ENCODE measurements at places on chromosomes 1 and 21. TPM values are rescaled to one million over a fixed set of nuclear protein-coding genes. Genes with fewer than 3 reads are reported as not detected.
A peak's percentile ranks its signal among the peaks of the same experiment; 100 is the strongest.

Gene TSACC
- total RNA-seq = 0.25 TPM

Gene ZNF593OS
- not detected for total RNA-seq

Gene FCRL2
- total RNA-seq = not detected

GRCh38 chr21:42028766-42029425 lies 18.7 kb upstream of the ZBTB21 start:
- DNase-seq = no peak

DNA sequence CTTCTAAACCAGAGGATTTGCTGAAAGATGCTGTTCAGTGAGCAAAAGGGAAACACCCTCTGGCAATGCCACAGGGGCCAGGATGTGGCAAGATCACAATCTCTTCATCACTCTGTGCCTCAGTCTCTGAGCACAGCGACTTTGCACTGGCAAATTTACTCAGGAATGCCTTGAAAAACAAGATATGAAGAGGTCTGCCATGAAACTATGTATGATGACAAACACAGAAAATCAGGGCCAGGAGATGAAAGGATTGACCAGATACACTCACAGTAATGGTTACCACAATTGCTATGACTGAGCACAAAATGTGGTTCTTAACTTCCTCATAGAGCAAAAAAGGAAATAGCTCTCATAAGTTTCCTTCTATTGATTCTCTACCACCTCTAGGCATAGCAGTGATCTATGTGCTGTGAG lies 5.8 kb downstream of the TTC13 start:
- no peak for DNase-seq

GRCh38 chr1:81420760-81421159 lies 380.0 kb upstream of the ADGRL2 start:
- no peak for DNase-seq

DNA sequence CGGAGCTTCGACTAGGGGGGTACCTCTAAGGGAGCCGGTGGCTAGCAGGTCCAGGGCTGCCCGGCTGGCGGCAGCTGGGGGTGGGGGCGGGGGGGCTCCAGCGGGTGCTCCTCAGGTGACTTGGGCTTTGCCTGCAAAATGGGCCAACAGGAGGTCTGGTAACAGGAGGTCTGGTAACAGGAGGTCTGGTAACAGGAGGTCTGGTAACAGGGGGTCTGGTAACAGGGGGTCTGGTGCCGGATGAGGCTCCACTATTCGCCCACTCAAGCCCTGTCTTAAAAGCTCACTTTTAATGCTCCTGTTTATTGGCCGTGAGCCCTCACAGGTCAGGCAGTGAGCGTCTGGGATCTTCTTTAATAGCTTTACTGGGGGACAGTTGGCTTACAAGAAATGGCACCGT lies 40.4 kb upstream of the ACTRT2 start:
- DNase-seq = no peak

DNA sequence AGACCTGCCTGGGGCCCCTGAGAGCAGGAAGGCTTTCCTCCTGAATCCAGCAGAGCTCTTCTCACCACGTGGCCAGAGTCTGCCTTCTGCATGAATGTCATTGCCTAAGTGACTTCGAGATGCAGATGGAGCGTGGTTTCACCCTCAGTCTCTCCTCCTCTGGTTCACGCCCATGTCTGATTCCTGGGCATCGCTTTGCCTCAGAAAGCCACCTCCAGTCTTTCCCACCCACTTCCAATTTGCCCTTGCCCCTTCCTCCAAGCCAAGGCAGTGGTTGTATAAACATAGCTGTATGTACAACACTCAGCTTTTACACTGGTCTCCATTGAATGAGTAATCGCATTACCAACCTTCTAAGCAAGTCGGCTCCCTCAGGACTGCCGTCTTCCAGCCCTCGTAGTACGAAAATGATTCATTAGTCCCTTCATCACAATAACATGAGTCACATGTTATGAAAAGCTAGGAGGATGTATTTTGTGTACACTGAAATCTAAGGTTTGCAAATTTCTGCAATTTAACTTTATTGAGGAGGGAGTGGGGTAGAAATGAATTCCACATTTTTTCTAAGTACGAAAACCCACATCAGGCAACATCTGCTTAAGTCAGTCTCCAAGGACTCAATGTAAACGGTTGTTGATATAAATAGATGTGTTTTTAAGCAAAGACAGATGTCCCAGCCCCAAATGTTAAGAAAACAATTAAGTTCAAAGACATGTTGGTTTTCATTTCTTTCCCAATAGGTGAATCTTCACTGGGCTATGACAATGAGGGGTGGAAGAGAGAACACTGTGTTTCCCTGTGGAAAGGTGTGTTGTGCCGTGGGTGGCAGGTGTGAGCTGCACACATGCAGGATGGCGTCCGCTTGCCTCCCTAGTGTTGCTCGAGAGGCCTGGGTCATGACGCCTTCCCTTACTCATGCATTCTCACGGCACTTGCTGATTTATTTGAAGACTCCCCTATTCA lies 32.3 kb upstream of the ETS2 start:
- DNase-seq = peak; percentile 80

DNA sequence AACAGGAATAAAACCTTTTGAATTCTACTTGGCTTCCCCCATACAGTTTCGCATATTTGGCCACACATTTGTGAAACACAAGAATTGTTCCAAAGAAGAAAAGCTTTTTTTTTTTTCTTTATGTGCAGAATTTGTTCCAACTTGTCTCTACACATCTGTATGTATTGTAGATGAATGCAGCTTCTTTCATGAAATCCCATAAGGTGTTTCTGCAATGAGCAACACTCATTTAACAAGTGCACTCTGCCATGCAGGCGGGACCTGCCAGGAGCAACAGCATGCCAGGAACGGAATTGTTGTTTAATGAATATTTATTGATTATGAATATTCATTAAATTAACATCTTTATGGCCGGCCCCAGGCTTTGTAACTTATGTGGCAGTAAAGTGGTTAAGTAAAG lies 1075.0 kb downstream of the TTLL7 start:
- DNase-seq = no peak

DNA sequence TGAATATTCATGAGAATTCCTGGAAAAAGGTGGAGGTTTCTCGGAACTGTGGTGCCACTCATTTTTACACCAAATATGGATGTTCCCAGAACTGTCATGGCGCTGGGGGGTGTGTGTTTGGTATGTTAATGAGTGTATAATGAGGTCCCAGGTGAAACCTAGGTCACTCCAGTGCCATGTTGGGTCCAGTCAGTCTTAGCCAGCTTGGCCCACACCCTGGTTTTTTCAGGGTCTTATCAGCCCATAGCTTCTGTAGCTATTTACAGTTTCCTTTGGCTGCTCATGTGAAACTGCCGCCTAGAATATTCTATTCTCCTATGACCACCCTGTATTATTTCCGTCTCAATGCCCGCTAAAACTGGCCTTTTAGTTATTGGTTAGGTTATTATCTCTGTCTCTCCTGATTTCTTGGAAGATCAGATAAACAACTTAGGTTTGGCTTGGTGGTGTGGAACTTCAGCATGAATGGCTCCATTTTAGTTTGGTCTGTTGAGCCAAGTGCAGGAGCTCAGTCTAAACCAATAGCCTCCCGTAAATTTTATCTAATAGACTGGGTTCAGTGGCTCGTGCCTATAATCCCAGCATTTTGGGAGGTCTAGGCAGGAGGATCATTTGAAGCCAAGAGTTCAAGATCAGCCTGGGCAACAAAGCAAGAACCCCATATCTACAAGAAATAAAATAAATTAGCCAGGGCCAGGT lies 42.1 kb upstream of the EDARADD start:
- DNase-seq = no peak

Measured in kidney epithelial cell (primary cell).